ENCODE measurements at places on chromosomes 4 and X.

DNA sequence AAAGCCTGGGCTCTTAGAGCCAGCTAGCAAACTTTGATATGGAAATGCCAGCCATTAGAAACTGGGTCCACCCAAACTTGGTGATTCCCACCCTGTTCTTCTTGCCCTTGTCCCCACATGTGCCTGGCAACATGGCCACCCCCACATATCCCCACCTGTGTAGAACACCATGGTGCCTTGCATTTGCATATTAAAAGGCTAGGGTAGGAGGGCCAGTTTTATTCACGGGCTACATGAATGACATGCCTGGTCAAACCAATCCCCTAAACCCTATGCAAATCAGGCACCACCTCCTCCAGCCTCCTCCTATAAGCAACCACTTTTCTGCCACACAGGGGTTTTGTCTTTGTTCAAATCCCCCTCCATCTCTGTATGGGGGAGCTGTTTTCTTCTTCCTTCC, 104.9 kb downstream of the CLNK start:
- DNase-seq: no peak

DNA sequence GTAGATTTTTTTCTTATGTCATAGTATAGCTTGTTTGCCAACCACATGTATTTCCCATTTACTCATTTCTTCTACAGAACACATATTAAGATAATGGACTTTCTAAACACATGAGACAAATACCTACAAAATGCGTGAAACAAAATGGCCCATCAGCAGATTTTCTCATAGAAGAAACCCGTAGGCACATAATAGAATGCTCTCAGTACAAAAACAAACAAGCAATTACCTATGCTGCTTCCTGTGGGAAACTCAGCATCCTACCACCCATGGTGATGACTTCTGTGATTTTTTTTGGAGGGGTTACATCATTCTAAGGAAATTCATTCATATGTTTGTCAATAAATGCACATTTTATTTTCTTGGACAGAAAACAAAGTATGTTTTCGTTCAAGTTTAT, 343.6 kb downstream of the SPRY1 start:
- DNase-seq: no peak

GRCh38 chr4:159035570-159035969, 67.3 kb upstream of the RAPGEF2 start:
- no peak for DNase-seq

GRCh38 chr4:82905205-82905604, 4.7 kb downstream of the THAP9 start:
- no peak for DNase-seq

GRCh38 chrX:25600776-25601175, 537.4 kb upstream of the MAGEB18 start:
- no peak for DNase-seq

- no peak for DNase-seq
Observed at GRCh38 chr4:143667461-143667860, 33.0 kb downstream of the FREM3 start.

- DNase-seq: no peak
Observed at GRCh38 chrX:116031331-116031730, 139.2 kb upstream of the AGTR2 start.

DNA sequence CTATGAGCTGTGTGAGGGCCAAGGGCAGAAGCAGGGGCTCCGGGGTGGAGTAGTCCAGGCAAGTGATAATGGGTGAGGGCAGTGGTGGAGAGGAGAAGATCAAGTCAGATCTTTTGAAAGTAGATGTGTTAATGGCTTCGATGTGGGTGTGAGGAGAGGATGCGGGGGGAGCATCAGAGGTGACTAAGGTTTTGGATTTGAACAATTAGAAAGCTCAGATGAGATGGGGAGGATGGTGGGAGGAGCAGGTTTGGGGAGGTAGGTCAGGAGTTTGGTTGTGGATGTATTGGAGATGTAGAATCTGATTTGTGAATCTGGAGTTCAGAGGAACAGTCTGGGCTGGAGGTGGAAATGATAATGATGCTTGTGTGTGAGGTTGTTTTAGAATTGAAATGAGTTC, 4.6 kb downstream of the FTSJ1 start:
- no peak for DNase-seq
